ENCODE measurements at places on chromosomes 13 and 19. TPM values are rescaled to one million over a fixed set of nuclear protein-coding genes. Genes with fewer than 3 reads are reported as not detected.

The PCP2 gene
- not detected for total RNA-seq

The PEPD gene
- 30.1 TPM for total RNA-seq

The VMAC gene
- 2.4 TPM for total RNA-seq

The SIGLEC12 gene
- not detected for total RNA-seq

The ZNF83 gene
- total RNA-seq, result 16.8 TPM

The LRRC25 gene
- 2.5 TPM for total RNA-seq

The TEX101 gene
- total RNA-seq, result not detected

- DNase-seq, result no peak
Measured at GRCh38 chr13:25915840-25916518, 135.8 kb downstream of the SHISA2 start.

DNA sequence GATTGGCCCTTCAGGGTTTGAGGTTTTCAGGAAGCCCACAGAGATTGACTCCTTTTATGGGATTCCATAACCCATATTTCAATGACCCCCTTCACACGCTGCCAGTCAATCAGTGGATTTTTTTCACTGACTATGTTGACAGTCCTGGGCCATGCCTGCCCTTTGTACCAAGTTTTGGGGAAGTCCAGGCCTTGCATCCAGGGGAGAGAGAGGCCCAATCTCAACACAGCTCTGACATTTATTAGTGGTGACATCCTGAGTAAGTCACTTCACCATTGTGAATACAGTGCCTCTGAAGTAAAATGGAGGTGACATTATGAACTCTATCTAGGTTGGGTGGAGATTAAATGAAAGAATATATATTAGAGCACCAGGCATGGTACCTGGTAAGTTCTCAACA, 181.1 kb downstream of the NUFIP1 start:
- DNase-seq, result no peak

DNA sequence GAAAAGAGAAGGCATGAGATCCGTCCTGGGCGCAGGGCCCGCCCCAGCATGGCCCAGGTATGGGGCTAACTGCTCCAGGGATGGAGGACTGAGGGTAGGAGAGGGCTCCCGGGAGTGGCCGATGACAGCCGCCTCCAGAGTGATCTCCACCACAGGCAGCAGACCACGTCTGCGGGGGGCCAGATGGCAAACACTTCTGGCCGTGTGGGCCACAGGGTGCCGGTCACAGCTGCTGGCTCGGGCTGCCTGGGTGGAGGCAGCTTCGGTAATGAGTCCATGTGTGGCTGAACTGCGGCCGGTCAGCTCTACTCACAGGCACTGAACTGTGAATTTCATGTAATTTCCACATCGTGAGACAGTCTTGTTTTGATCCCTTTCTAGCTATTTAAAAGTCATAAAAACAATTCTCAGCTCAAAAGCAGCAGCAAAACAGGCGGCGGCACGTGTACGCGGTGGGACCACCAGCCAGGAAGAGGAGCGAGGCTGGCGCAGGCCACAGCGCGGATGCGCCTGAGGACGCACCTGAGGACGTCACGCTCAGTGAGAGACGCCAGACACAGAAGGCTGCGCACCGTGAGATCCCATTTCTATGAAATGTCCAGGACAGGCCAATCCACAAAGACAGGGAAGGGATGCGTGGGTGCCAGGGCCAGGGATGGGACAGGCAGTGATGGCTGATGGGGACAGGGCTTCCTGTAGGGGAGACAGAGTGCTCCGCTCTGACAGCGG, 4.0 kb downstream of the LSM7 start:
- DNase-seq, result no peak

- peak; percentile 89 for DNase-seq
Measured at GRCh38 chr19:3573858-3574637, 1.3 kb downstream of the HMG20B start.

DNA sequence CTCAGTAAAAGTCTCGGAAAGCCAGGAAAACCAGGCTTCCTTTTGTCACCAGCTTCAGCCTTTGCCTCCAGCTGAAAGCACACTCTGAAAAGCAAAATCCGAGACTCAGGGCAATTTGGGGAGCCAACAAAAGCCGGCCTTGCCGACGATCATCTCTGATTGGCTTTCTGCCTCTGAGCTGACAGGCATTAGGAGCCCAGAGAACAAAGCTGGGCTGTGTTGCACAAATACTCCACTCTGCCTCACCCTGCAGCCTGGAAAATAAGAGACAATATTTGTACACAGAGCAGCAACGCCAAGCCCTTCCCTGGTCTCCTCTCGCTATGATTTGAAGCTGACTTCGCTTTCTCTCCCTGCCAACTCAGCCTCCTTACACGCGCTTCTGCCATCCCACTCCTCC, 46.9 kb downstream of the CACNA1A start:
- DNase-seq, result no peak

DNA sequence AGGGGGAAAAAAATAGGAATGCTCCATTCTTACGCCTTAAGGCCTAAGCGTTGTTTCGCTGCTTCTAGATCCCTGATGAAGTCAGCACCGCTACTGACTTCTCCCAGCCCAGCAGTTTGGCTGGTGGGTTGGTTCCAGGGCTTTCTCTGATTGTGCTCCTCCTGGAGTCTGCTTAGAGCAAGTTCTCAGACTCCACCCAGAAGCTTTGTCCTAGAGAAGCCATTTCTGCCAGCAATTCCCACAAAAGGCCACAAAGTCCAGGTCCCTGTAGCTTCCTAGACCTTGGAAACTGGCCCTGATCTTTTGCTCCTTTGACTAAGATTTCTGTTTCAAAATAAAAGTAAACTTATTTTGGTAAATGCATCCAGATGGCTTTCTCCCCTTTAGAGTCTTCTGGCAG, 65.4 kb downstream of the KCTD12 start:
- no peak for DNase-seq

DNA sequence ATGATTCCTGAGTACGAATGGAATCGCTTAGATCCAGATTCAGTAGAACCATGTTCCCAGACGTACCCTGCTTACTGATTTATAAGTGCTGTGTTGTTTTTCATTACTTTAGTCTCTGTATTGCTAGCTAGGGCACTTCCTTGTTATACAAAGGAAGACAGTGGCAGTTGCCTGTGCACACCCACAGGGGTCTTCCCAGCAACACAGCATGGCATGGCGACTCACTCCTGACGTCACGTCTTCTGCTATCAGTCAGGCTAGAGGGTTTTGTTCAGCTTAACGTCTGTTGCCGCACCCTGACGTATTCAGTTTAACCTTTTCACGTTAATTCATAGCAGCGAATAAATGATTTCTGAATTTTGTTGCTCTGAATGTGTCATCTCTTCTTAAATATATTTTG, 295.1 kb downstream of the MYO16 start:
- no peak for DNase-seq

GRCh38 chr13:111267784-111268183, 52.7 kb upstream of the TEX29 start:
- DNase-seq, result no peak

GRCh38 chr19:3573162-3573857, 566 bp downstream of the HMG20B start:
- no peak for DNase-seq

DNA sequence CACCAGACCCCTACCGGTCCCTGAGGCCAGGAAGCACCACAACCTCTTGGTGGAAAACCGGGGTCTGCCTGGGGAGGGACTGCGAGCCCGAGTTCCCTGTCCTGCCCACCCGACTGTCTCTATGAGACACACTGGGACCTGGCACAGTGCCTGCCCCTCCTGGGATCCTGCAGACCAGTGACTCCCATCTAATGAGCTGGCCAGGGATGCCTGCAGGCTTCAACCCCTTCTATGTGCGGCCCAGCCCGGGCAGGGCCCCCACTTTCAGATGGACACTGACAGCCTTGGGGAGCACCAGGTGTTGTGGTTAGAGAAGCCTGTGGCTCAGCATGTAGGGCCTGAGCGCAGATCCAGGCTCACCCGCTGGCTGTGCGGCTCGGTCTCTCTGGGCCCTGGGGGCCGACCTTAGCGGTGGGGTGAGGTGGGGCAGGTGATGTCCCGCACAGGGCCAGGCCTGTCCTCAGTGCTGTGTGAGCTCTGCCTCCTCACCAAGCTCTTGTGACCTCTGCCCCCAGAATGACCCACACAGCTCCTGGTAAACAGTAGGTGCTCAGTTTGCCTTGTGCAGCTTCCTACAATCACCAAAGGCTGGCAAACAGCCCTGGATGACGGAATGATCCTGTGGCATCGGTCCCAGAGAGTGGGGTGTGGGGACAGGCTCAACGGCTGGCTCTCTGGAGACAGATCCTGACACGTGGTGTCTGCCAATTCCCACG, 17.9 kb upstream of the CACTIN start:
- no peak for DNase-seq

DNA sequence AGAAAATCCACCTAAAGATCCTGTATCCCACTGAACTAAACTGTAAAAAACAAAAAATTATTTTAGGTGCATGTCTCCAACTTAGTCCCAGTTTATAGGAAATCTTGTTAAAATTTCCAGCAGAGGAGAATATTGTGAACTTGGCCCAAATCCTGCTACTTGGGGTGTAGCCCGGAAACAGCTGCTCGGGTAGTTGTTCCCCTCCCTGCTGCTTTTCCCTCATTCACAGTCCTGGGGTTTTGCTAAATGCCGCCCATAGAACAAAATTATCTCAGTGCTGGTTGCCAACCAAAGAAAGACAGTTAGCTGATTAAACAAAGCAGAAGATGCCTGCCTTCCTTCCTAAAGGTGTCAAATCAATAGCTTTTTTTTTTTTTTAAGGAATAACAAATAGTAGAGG, 330.5 kb upstream of the KLF12 start:
- DNase-seq, result no peak

DNA sequence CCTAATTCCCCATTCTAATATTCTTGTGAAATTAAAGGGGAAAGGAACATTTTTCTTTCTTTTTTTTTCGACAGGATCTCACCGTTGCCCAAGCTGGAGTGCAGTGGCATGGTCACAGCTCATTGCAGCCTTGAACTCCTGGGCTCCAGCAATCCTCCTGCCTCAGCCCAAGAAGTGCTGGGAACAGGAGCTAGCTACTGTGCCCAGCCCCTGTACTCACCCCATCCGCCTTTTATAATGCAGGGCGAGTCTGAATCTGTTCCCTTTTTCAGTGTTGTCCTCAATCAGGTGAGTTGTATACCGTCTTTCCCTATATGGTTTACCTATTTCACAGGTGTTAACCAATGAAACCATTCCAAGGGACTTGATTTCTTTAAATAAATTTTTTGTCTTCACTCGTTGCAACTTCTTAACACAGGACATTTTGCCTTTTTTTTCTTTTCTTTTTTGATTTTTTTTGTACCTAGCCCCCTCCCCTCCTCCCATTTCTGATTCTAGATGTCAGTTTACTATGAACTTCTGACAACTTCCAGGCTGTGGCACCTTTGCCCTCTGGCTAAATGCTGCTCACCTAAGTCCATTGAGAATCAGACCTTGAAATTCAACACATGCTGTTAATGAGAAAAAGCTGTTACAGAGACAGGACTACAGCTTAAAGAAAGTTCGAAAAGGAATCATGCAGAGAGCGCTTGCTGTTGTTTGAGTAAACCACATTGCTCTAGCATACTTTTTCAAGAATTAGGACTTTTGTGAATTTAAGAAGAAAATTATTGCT, 562.1 kb upstream of the KLF12 start:
- no peak for DNase-seq

- no peak for DNase-seq
Measured at GRCh38 chr19:13132471-13133180, 14.6 kb downstream of the NACC1 start.

- DNase-seq, result no peak
Measured at GRCh38 chr19:38900202-38900629, 447 bp downstream of the NFKBIB start.

DNA sequence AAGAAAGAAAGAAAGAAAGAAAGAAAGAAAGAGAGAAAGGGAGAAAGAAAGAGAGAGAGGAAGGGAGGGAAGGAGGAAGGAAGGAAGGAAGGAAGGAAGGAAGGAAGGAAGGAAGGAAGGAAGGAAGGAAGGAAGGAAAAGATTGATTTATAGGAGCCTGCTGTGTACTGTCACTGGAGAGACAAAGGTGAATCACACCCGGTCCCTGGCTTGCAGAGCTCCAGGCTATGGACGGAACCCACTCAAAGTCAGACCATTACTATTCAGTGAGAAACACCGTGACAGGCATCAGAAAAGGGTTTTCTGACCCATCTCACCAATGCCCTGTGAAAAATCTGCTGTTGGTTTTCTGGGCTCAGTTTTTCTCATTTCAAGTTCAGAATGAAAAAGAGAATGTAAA, 7.3 kb upstream of the CEACAM6 start:
- no peak for DNase-seq

GRCh38 chr13:46149272-46150133, 32.5 kb downstream of the LCP1 start:
- no peak for DNase-seq

- DNase-seq, result peak; percentile 74
Measured at GRCh38 chr13:112708560-112709240, 18.9 kb downstream of the ATP11A start.

GRCh38 chr19:21087871-21088270, 5.9 kb downstream of the ZNF714 start:
- DNase-seq, result no peak

GRCh38 chr13:58032676-58033460, 401.3 kb downstream of the PCDH17 start:
- DNase-seq, result no peak

DNA sequence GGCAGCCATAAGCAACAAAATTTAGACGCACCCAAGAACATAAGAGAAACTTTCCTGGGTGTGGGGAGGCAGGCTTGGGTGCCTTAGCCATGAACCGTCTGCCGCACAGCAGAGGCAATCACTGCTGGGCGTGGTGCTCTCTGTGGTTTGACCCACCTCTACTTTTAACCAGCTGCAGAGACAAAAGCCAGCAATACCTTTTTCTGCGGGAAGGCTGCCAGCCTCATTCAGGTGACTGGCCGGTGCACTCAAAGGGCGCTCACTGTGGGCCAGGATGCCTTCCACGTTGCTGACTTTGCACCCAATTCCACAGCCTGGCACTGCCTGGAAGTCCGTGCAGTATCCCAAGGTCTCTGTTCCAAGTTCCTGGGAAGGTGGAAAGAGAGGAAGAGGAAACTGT, 69.1 kb downstream of the ATP7B start:
- DNase-seq, result peak; percentile 47

- no peak for DNase-seq
Measured at GRCh38 chr13:58318495-58319167, 687.1 kb downstream of the PCDH17 start.

DNA sequence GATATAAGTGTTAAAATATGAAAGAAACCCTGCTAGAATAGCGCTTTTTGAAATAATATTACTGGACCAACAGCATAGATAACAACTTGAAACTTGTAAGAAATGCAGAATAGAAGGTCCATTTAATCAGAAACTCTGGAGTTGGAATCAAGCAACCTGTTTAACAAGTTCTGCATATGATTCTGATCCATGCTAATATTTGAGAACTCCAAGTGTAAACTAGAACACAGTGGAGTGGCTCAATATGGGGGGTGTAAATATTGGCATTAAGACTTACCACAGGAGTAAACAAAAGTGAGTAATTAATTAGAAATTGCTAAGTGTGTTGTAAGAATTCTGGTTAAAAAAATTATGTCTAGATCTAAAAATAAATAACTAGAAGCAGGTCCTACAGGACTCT, 151.2 kb downstream of the SLITRK1 start:
- no peak for DNase-seq
